ENCODE measurements at places on chromosomes 6 and 20. TPM values are rescaled to one million over a fixed set of nuclear protein-coding genes. Genes with fewer than 3 reads are reported as not detected.

Gene DLK2
- not detected for total RNA-seq

Gene PRR18
- not detected for total RNA-seq

Gene ADISSP
- 5.9 TPM for total RNA-seq

DNA sequence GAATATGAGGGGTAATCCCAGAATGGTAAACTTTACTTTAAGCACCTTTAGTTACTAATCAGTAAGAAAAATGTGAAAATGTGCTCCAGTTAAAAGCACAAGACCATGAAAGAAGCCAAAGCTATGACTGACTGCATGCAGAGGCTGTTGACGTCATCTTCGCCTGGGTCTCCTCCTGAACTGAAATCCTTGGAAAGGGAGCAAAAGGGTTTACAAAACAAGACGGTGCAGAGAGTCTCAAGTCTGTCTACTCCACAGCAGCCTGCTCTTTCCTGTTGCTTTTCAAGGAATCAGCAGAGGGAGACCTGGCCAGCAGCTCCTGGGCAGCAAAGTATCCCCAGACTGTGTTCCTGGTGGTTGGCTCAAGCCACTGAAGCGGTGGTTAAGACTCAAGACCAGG lies 10.2 kb downstream of the FKBP1A start:
- no peak overlapping the region for H3K4me3 ChIP-seq
- peak; percentile 16 for DNase-seq
- H3K4me1 ChIP-seq: peaks cover 67% of the 10 kb centered on the region
- H3K36me3 ChIP-seq: no peaks in the 10 kb centered on the region

GRCh38 chr6:128209771-128210170 lies 308.9 kb upstream of the THEMIS start:
- no peaks in the 10 kb centered on the region for H3K27me3 ChIP-seq
- no peak for DNase-seq
- no peak overlapping the region for H3K4me3 ChIP-seq
- H3K27ac ChIP-seq: no peak overlapping the region

GRCh38 chr6:112439432-112439831 lies 92.3 kb downstream of the RFPL4B start:
- no peak overlapping the region for H3K4me3 ChIP-seq
- H3K36me3 ChIP-seq: no peaks in the 10 kb centered on the region
- no peaks in the 10 kb centered on the region for H3K4me1 ChIP-seq

DNA sequence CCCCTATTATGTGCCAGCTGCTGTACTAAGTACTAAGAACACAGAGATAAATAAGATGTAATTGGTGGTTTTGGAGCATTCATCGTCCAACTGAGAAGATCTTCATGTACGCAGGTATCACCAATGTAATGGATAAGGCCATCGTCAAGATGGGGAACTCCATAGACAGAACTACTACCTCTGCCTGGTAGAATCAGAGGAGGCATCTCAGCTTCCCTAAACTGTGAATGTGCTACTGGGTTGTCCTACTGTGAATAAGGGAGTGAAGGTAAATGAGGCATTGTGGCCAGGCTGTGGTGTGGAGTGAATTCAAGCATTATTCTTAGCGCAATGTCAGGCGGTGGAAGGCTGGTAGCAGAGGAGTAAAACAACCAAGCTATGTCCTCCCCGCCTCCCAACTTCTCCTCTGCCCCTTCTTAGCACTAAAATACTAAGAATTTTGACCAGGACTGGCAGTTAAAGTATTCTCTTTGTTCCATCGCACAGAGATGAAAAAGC lies 68.2 kb downstream of the TBC1D7 start:
- no peaks in the 10 kb centered on the region for H3K27me3 ChIP-seq
- DNase-seq: no peak
- H3K4me3 ChIP-seq: no peak overlapping the region
- H3K36me3 ChIP-seq: no peaks in the 10 kb centered on the region
- no peaks in the 10 kb centered on the region for H3K4me1 ChIP-seq

GRCh38 chr6:11853678-11854407 lies 75.2 kb upstream of the ADTRP start:
- H3K36me3 ChIP-seq: no peaks in the 10 kb centered on the region
- no peaks in the 10 kb centered on the region for H3K27me3 ChIP-seq
- no peak overlapping the region for H3K4me3 ChIP-seq
- H3K4me1 ChIP-seq: peaks cover 13% of the 10 kb centered on the region

Measured in gastrocnemius medialis (tissue), 4 donors.